Activated T-cell treated with anti-CD3 and anti-CD28 coated beads, Interleukin-2, amount 50 U/mL, for 4 hours (primary cell): ENCODE measurements at places on chromosomes 5 and 9.

GRCh38 chr5:172481011-172481800 lies 26.9 kb upstream of the SH3PXD2B start:
- DNase-seq = no peak

- no peak for DNase-seq
These were observed 13.0 kb upstream of the AKNA start for GRCh38 chr9:114400772-114401171.

- no peak for DNase-seq
These were observed 375.5 kb downstream of the TLE1 start for GRCh38 chr9:81313877-81314276.

GRCh38 chr5:150651382-150651781 lies 9.7 kb upstream of the MYOZ3 start:
- DNase-seq = no peak

GRCh38 chr9:76620996-76621395 lies 143.2 kb upstream of the PCA3 start:
- DNase-seq = no peak

GRCh38 chr5:137679910-137680309 lies 56.0 kb downstream of the KLHL3 start:
- no peak for DNase-seq

- DNase-seq = no peak
These were observed 15.7 kb upstream of the GRHPR start for GRCh38 chr9:37406603-37407401.

DNA sequence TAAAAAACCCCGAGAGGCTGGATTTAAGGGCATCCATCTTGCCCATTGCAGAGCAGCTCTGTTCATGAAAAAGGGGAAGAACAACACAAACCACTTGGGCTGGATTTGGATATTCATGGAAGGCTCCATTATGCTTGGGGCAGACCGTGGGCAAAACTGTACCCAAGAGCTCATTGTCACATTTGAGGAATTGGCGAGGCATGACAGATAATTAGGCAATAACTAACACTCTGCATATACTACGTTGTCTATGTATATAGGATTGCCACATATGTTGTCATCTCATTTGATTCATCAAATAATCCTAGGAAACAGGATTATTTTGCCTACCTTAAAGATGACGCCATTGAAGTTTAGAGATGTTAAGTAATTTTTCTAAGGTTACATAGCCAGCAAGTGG lies 255.4 kb downstream of the SMARCA2 start:
- no peak for DNase-seq

DNA sequence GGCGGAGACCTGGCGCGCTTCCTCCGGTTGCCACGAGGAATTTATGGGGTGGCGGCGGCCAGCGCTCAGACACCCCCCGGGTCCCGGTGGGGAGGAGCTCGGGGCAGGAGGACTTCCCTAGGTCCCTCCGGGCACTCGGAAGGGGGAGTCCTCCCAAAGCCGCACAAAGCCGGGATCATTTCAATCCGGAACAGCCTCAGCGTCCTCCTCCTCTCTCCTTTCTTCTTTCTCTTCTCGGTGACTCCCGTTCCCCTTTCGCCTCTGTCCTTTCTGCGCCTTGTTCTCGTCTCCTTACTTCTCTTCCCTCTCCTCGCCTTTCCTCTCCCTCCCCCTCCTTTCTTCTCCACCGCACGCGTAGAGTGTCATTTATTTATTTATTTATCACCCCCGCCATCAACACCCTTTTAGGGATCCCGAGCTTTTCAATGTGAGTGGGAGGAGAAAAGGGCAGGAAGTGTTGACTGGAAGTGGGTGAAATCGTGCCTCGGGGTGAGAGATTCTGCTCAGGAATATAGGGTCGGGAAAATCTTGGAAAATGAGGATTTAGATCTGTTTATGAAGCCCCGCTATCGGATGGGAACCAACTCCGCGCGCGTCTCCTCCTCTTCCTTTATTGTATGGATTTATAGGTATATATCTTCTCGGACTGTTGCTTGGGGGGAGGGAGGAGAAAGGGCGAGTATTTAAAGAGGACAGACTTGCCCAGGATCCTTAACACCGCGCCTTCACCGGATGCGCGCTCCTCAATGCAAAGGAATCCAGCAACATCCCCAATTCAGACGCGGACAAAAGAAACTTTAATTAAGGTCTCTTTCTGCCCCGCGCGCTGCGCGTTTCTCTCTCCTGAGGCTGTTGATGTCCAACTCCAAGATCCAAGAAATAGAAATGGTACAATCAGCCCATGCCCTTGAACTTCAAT lies 2.0 kb upstream of the ZNF462 start:
- no peak for DNase-seq

GRCh38 chr9:72554221-72554641 lies 32.8 kb downstream of the TMC1 start:
- no peak for DNase-seq

- no peak for DNase-seq
These were observed 3.9 kb downstream of the FUBP3 start for GRCh38 chr9:130583271-130583670.

GRCh38 chr5:42832060-42832459 lies 20.4 kb upstream of the SELENOP start:
- DNase-seq = no peak

DNA sequence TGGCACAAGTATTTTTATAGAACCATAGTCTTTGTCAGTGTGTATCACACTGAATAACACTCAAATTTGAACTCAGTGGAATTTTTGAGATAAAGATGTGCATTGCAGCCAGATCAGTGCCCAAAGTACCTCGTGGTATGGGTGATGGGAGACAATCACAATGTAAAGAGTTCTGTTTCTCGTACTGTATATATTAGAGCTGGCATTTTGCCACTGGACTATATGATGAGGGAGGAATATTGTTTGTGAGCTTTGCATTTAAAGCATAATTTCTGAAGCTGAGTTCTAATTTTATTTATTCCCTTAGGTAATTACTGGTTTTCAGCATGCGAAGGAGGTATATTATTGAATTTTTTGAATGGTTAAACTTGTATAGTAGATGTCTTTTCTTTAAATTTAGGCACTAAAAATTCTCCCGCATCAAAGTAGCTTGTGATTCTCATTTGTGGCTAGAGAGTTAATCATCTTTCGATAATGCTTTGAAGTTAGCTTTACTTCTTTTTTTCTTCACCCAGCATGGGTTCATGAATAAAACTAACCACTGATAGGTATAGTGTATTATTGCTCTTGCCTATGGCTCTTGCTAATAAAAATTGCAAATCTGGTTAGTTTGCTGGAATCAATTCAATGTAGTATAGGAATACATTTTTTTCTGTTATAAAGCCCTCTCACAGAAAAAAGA lies 43.1 kb downstream of the PAM start:
- no peak for DNase-seq

GRCh38 chr9:114522286-114522685 lies 17.0 kb upstream of the WHRN start:
- DNase-seq = no peak

- DNase-seq = no peak
These were observed 29.6 kb downstream of the ERAP2 start for GRCh38 chr5:96905864-96906263.

DNA sequence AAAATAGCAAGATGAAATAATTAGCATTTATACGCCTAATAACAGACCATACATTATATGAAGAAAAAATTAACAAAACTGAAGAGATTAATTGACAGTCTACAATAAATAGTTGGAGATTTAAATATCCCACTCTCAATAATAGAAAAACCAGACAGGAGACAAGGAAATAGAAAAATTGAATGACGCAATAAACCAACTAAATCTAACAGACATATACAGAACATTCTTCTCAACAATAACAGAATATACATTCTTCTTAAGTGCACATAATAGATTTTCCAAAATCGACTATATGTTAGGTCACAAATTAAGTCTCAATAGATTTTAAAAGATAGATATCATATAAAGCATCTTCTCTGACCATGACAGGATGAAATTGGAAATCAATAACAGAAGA lies 25.6 kb upstream of the RNF180 start:
- no peak for DNase-seq

GRCh38 chr5:135598691-135599395 lies 20.1 kb upstream of the CXCL14 start:
- DNase-seq = no peak

- no peak for DNase-seq
These were observed 731.5 kb upstream of the CDH9 start for GRCh38 chr5:27769748-27770402.

DNA sequence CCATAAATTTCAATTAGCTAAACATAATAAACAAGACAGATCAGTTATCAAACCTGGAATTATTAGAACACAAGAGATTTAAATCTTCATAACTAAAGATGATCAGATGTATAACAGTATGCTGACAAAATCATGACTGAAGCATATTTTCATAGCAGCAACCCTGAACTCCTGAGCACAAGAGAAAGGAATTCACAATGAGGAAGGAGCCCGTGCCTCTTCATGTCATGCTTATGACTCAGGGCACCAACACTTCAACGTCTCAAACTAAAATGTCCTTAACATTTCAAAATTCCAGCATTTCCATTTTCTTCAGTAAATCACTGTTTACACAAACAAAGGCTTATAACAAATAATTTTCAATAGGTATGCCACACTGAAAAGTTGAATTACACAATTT lies 6.7 kb downstream of the AP3B1 start:
- no peak for DNase-seq

- no peak for DNase-seq
These were observed 193.6 kb downstream of the HSPA4 start for GRCh38 chr5:133245191-133246052.

- DNase-seq = no peak
These were observed 16.9 kb downstream of the PSMB7 start for GRCh38 chr9:124398191-124398935.

GRCh38 chr5:171750311-171750788 lies 35.3 kb upstream of the SMIM23 start:
- DNase-seq = no peak

- DNase-seq = no peak
These were observed 724 bp downstream of the NDUFS6 start for GRCh38 chr5:1801967-1802295.

DNA sequence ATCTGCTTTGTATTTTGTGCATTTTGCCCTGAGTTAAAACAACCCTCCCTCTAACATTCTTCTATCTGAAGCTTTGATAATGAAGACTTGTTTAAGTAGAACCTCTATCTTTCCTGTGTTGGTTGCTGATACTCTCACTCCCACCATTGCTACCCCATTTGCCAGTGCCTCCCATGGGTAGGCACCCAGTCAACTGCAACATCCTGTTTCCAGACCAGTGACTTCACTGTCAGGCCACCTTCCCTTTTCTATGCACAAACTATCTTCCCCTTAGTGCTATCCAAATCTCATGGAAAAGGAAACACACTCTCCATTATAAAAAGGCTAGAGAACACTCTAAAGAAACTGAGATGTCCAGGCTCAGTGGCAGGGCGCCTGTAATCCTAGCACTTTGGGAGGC lies 5.6 kb upstream of the IARS1 start:
- DNase-seq = no peak

GRCh38 chr5:170642066-170642735 lies 138.4 kb downstream of the KCNIP1 start:
- DNase-seq = no peak

DNA sequence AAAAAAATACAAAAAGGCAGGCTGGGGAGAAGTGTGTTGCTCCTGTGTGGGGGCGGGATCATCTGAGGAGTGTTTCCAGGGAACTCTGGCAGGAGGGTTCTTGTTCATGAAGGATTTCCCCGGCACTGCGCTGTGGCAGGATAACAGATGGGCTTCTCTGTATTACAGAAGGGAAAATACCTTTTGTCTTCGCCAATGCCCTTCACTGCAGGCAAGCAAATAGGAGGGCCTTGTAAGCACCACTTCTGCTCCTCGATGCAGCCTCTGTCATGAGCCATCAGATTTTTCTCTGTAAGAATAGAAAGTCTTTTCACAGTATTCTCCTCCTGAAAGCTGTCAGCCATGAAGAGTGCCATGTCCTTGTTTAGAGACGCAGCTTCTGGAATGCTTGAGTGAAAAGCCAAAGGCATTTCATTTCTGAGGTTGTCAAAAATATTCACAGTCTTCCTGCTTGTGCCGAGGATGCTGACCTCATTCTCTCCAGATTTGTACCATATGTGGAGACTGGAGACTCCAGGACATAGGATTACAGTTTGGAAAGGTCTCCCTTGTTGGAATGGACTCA lies 294.0 kb downstream of the YTHDC2 start:
- DNase-seq = no peak

- no peak for DNase-seq
These were observed 11.3 kb downstream of the C5orf63 start for GRCh38 chr5:127061956-127062355.

DNA sequence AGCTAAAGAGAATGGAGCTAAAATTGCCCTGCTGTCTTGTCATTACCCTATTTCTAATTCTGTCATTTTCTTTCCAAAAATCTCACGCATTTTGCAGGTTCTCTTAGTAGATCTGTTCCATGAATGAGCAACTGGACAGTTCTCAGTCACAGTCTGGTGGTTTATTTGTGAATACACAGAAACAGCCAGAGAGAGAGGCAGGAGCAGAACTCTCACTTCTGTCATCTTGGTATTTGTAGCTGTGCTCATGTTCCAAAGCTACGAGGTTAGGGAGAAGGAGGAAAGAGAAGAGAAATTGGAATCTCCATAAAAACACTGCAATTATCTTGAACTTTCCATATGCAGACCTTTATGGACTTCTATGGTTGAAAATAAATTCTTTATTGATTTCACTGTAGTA lies 118.0 kb upstream of the OR13F1 start:
- no peak for DNase-seq

GRCh38 chr9:135079018-135079417 lies 8.4 kb upstream of the OLFM1 start:
- no peak for DNase-seq

DNA sequence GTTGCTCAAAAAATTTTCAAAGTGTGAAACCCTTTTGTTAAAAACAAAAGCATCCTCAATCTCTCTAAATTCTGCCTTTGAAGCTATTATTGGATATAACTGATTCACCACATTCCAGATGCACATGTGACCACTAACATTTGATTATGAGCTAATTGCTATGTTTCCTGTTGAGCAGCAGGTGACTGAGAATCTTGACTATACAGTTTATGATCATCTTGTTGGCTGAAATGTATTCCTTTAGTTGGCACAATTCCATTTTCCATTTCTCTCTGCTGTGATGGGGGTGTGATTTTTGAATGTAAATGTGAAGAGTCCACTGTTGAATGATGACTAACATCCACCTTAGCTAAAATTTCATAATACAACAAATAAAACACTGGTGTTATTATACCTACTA lies 10.7 kb downstream of the LYSMD3 start:
- DNase-seq = no peak

- DNase-seq = no peak
These were observed 10.5 kb downstream of the IRX2 start for GRCh38 chr5:2740876-2741555.

- DNase-seq = no peak
These were observed 122.6 kb upstream of the IRX2 start for GRCh38 chr5:2874099-2874498.

DNA sequence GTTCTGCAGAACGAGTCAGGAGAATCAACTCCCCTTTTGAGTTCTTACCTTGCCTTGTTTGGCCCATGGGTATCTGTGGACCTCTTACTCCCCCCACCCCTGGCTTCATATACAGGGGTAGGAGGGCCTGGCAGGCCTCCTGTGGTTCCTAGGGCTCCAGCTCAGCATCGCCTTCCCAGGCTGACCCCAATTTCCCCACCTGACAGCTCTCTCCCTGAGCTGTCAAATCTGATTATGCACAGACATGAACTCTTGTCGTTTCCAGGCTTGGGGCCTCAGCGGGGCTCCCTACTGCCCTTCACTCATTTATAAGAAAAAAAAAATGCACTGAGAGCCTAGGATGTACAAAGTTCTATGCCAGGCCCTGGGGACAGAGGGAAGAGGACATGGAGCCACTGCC lies 67.9 kb downstream of the PTPN3 start:
- DNase-seq = no peak
